ENCODE measurements at places on chromosomes 2 and 18.

DNA sequence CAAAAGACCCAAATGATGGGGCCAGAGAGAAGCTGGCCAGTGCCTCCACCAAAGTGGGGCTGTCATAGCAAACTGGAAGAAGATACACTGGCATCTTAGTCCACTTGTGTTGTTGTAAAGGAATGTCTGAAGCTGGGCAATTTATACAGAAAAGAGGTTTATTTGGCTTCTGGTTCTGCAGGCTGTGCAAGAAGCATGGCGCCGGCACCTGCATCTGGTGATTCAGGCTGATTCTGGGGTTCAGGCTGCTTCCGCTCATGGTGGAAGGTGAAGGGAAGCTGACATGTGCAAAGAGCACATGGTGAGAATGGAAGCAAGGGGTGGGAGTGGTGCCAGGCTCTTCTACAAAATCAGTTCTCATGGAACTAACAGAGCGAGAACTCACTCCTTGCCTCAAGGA is 135.9 kb upstream of the TWIST2 start:
- no peak for DNase-seq

- no peak for DNase-seq
These were observed 5.5 kb upstream of the KIAA2012 start for GRCh38 chr2:202067589-202067988.

DNA sequence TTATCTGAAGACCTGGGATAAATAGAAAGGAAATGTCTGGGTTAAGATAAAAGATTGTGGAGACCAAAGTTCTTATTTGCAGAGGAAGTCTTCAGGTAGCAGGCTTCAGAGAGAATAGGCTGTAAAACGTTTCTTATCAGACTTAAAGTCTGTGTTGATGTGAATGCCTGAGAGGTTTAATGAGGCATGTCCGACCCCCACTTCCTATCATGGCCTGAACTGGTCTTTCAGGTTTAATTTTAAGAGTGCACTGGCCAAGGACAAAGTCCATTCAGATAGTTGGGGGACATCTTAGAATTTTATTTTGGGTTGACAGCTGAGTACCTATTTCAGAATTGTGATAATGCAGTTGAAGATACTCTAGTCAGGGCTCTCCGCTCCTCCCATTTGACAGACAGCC is 92.1 kb downstream of the ATL2 start:
- DNase-seq, result no peak

GRCh38 chr2:200351815-200352214 is 45.3 kb downstream of the SPATS2L start:
- DNase-seq, result no peak

DNA sequence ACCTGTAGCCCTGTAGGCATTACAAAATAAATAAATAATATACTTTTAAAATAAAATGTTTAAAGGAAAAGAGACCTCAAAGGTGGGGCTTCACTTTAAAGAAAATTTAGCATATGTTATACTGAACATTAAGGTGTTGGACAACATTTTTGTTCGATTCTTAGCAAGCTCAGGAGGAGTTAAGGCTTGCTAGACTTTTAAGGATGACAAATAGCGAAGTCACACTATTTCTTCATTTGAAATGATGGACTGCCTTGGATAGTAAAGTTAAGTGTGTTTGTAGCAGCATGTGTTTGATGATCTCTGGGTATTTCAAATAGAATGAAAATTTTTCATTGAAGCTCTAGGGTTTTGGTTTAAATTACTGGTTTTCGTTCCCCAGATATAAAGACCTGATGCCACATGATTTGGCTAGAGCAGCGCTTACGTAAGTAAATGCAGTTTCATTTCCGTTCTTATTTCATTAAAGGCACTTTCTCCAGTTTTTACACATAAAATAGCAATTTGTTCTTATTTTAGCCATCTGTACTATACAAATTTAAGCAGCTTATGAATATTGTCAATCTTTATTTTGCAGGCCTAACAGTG is 24.9 kb downstream of the HADHB start:
- no peak for DNase-seq

- no peak for DNase-seq
These were observed 72.2 kb upstream of the MFF start for GRCh38 chr2:227252831-227253230.

GRCh38 chr2:30621836-30622235 is 174.8 kb downstream of the LCLAT1 start:
- DNase-seq, result no peak

DNA sequence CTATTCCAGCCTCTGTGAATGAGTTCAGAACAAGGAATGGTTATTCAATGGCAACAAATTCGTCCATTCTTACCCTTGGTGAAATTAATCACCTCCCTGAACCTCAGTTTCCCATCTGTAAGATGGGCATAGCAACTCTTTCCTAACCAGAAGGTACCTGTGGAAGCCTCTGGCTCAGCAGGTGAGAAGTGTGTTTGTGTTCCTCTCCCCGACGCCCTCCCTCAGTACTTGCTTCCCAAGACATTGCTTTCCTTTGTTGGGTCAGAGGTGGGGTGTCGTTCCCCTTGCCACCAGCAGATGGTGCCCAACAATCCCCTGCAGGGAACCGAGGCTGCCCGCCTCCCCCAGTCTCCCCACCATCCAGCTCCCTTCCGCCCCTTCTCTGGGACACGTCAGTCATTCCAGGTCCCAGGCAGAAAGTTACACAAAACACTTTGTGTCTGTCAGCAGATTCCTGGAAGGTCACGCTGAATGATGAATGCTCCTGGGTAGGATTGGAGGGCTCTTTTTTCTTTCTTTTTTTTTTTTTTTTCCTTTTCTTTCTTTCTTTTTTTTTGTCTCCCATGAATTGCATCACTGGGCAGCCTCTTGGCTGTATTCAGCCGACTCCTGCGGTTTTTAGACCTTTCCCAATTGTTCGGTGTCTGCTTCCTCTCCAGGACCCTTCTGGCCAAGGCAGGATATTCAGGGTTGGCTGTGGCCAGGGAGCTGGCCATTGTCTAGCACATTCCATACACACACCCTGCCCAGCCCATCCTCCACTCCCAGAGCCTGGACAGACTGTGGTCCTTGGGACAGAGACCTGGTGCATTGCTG is 117.3 kb downstream of the LPIN1 start:
- DNase-seq, result peak; percentile 36

- DNase-seq, result no peak
These were observed 229.8 kb downstream of the LDLRAD4 start for GRCh38 chr18:13448335-13448795.

DNA sequence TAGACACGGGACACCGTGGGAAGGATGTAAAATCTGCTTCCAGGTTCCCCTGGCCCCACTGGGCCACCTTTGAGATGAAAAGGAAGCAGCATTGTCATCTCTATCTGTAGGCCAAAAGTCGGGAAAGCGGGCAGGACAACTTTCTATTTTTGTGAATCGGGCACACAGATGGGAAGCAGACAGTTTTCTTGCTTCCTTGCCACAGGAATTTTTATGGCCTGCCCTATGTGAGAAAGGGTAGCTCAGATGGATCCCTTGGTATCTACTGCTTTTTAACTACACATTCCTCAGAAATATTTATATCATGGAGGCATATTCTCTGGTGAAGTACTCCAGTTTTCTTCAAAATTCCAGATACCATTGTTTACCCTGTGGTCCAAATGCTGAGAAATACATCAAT is 735.5 kb downstream of the CBLN2 start:
- no peak for DNase-seq

DNA sequence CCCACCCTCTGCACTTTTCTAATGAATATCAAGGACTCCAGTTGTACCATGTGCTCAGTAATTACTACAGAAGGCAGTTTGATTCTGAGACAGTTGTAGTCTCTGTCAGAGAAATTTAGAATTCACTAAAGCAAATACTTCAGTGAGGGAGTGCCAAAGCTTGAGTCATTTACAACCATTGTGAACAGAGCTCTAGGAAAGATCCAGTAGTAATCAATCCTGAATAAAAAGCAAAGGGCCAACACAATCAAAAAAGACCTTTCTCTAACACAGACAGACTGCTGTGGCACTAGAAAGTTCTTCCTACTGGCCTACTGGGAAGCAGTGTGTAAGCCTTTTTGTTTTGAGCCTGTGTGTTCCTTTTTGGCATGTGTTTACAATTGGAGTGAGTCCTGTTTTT is 135.6 kb upstream of the UNC80 start:
- DNase-seq, result no peak

GRCh38 chr2:98519156-98519555 is 74.5 kb downstream of the INPP4A start:
- DNase-seq, result no peak

GRCh38 chr2:218920504-218920903 is 39.0 kb upstream of the CDK5R2 start:
- no peak for DNase-seq

DNA sequence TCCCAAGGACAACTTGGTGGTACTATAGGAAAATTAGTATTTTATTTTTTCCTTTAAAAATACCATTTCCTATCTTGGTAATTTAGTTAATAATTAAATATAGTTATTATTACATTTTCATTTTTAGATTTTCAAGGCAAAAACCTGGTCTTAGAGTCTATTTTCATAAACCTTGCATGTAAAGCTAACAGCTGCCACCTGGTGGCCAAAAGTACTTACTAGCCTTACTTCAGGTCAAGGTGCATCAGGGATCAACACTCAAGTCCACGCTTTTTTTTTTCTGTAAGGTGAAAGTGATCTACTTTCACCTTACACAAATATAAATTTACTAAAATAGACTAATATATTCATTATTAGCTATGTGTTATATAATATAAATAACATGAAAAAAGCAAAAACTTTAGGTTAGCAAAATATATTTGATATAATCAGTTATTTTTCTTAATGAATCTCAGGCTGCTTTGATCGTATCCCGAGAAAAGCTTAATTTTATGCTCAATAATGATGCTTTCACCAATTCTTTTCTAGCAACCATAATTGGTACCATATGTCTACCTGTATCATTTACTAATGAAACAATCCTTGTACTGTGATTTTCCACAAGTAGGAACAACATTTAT is 62.5 kb downstream of the RELCH start:
- DNase-seq, result peak; percentile 80

DNA sequence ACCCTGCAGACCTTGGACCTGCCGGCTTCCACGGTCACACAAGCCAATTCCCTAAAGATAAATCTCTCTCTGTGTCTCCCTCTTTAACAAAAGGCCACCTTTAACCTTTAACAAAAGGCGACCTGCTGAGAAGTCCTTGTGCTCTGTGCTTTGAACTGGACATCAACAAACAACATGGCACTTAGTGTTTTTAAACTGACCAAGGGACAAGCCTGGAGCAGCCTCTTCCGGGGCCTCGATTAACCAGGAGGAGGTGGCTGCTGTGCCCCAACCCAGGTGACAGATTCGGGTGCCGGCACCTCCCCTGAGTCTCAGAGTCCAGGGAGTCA is 135.3 kb downstream of the RTP5 start:
- no peak for DNase-seq

DNA sequence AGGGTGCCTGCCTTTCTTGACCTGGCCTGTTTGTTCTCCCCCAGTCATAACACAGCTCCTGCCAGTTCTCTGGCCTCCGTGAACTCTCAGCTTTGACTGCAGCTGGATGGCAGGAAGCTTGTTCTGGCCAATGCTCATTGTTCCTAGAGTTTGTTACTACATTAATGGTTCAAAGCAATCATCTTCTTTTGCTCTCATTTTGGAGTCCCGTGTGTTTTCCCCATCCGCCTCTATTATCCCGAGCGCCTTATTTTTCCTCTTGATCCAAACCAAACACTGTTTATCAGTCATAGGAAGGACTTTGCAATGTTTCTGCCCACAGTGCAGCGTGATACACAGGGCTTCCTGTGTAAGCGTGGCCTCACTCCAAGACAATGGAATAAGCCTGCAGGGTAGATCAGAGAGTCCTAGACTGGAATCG is 184.3 kb upstream of the APCDD1 start:
- DNase-seq, result no peak

- DNase-seq, result no peak
These were observed 1029.9 kb upstream of the ACVR2A start for GRCh38 chr2:146814971-146815370.

GRCh38 chr2:230256733-230257332 is 31.3 kb downstream of the SP140 start:
- DNase-seq, result no peak

- DNase-seq, result no peak
These were observed 69.1 kb downstream of the HS6ST1 start for GRCh38 chr2:128249555-128249954.

- DNase-seq, result no peak
These were observed 34.3 kb upstream of the CNGA3 start for GRCh38 chr2:98311771-98312545.

GRCh38 chr18:1383465-1383864 is 478.8 kb downstream of the ADCYAP1 start:
- no peak for DNase-seq

DNA sequence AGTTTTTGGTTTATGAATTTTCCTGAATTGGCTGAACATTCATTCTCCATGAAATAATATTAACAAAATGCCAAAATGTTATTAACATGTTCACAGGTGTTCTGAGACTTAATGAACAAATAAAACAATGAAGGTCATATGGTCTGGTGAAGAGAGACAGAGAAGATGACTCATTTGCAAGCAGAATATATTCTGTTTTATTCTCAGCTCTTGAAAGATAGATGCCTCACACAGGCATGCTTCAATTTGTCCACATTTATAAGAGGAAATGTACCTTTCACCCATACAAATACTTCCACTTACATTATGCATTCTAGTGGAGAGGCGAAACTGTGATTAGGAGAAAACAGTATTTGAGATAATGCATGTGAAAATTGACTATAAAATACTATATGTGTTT is 75.4 kb upstream of the PGAP1 start:
- DNase-seq, result no peak

DNA sequence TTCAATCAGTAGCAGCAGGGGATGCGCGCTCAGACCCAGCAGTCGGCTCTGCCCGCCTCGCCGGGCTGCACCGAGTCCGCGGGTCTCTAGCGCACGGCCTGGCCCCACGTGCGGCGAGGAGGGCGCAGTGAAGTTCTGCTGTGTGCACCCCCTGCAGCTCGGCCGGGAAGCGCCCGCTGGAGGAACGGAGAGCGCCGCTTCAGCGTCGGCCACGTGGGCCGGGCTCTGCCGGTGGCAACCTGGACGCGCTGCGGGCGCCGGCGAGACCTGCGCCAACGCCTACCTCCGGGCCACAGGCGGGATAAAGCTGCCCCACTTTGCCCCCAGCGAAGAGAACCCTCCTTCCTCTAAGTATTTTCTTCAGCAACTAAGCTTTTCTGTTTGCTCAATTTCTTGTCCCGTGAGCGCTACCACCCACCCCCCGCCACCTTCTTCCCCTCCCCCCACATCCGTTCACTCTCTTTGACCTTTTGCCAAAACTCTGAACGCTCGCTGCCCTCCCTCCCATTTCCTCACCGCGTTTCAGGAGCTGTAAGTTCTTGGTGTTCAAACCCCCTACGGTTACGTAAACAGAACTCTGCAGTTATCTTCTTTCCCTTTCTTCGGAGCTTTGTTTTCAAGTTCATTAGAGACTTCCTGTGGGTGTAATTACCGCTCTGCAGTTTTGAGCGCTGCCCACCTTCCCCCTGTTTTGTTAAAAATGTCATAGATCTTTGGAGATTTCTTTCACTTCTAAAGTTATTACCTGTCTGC is 42.6 kb upstream of the EDAR start:
- DNase-seq, result no peak

- peak; percentile 5 for DNase-seq
These were observed 1346.8 kb upstream of the PIK3C3 start for GRCh38 chr18:40608226-40608625.

- no peak for DNase-seq
These were observed 69.0 kb upstream of the FAM110C start for GRCh38 chr2:115303-115702.

- DNase-seq, result no peak
These were observed 170.5 kb downstream of the SH3RF3 start for GRCh38 chr2:109299536-109299935.

Measured in NCI-H1105 treated with DMSO at 0.1 percent for 48 hours (cell line).